ENCODE measurements at places on chromosomes 13 and 19.

- DNase-seq = no peak
Measured at GRCh38 chr13:52104624-52105023, 24.2 kb downstream of the NEK5 start.

- peak; percentile 43 for DNase-seq
Measured at GRCh38 chr13:82330499-82330898, 1551.8 kb downstream of the SLITRK1 start.

DNA sequence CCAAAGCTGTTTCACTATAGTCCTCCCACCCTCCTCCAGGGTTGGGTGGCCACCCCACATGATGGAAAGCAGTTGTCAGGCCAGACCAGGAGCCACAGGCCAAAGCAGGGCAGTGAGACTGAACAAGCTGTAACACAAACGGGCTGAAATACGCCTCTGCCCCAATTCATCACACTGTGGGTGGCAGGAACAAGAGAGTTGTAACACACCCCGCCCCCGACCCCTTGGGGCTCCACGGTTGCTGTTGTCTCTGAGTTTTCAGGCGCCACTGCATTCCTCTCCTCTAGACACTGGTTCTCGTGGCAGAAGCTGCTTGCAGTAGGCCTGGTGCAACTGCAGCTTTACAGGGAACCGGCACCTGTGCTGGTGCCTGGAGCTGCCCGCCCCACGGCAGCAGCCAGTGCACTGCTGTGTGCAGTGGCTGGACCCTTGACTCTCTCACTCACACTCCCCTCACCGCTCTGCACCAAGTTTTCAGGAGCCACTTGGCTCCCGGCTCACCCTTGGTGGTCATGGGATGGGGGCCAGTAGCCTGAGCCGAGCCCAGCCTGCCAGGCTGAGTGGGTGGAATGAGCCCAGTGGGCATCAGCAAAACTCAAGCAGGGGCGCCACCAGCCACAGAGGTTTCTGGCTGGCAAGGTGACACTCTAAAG is 1314.5 kb upstream of the MIR17HG start:
- DNase-seq = no peak

- DNase-seq = no peak
Measured at GRCh38 chr13:39930544-39931444, 275.3 kb downstream of the COG6 start.

GRCh38 chr19:18437491-18438330 is at the start of gene ISYNA1:
Gene ISYNA1 (minus strand): TSS chr19:18438133. CDS start chr19:18437979, 154 bp downstream.
- DNase-seq = peak; percentile 59

DNA sequence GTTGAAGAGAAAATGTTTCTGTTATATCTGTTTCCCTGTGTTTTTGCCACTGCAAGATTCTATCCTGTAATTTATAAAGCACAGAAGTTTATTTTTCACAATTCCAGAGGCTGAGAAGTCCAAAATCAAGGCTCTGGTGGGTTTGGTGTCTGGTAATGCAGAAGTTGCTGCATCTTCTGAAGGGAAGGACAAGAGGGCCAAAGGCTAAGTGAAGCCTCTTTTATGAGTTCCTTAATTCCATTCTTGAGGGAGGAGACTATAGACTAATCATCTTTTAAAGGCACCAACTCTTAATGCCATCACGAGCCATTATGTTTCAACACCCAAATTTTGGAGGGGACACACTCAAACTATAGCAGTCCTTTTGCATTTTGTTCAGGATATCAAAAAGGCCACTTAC is 34.1 kb upstream of the WDFY2 start:
- DNase-seq = no peak

DNA sequence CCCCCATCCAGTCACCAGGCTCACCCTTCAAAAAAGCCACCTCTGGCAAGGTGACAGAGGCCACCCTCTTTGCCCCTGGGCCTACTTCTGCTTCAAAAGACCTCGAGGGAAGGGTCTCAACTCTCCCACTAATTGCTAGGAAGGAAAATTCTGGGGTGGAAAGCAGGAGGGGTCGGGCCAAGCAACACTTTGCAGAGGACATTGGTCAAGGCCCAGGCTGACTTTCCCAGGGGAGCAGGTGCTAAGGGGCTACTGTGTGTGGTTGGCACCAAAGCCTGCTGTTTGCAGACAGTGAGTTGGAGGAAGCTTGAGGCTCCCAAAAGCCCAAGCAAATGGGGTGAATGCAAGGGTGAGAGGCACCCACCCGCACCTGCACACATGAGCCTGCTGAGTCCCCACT is 28.6 kb upstream of the VSTM2B start:
- DNase-seq = no peak

All from dermis blood vessel endothelial cell (primary cell).